ENCODE measurements at places on chromosomes 7 and 10. TPM values are rescaled to one million over a fixed set of nuclear protein-coding genes. Genes with fewer than 3 reads are reported as not detected.

GRCh38 chr7:134546955-134547354 is 2.0 kb upstream of the AKR1B15 start:
- H3K27ac ChIP-seq = no peak overlapping the region
- no peak overlapping the region for H3K4me3 ChIP-seq
- no peaks in the 10 kb centered on the region for H3K36me3 ChIP-seq
- H3K27me3 ChIP-seq = no peaks in the 10 kb centered on the region
- no peaks in the 10 kb centered on the region for H3K4me1 ChIP-seq

DNA sequence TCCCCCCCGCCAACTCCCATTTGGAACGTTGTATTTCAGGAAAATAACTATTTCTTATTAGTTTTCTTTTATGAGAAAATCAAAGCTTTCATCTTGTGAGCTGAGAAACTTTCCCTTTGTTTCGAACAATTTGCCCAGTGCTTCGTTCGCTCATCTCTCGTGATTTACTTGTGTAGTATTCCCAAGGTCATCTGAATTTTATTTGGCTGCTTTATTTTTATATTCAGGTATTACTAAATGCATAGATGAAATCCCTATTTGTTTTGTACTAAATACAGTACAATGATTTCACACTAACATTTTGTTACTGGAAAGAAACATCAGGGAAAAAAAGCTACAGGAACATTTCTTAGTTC is 12.0 kb upstream of the EBLN1 start:
- H3K4me1 ChIP-seq = no peaks in the 10 kb centered on the region
- H3K27me3 ChIP-seq = no peaks in the 10 kb centered on the region
- H3K36me3 ChIP-seq = no peaks in the 10 kb centered on the region
- peak overlapping the region; percentile 84 for H3K4me3 ChIP-seq

The SGCE gene
- total RNA-seq = 104 TPM

The GLRX3 gene
- total RNA-seq = 65.1 TPM

DNA sequence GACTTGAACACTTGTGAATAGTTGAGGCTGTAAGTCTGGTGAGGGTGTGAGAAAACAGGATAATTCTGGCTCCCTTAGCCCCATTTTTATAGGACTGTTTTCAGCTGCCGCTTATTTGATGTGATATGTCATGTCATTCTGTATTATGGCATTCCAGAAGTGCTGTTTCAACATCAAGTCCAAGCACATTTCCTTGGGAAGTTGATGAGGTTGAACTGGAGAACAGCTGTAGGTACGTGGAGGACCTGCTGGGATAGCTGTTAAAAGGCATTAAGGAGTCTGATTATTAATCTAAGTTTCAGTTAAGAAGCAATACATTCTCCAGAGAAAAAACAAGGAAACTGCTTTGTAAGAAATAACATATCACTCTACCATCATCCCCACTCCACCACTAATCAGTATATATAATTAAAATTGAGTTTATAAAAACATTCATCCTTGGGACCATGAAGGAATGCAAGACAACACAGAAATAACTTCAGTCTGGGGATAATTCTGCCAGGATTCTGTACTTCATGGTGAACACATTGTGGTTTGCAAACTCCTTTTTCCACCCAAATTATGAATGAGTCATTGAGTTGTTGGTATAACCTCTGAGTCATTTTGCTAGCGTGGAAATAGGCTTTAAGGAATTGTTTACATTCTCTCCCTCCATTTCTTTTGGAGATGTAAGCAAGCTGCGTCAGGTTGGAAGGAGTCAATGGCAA is 39.9 kb upstream of the TMEM229A start:
- no peak overlapping the region for H3K4me3 ChIP-seq
- DNase-seq = no peak
- H3K27ac ChIP-seq = no peak overlapping the region
- H3K4me1 ChIP-seq = no peaks in the 10 kb centered on the region
- no peaks in the 10 kb centered on the region for H3K27me3 ChIP-seq
- no peaks in the 10 kb centered on the region for H3K36me3 ChIP-seq

GRCh38 chr7:30980194-30980593 is 16.4 kb downstream of the GHRHR start:
- no peak overlapping the region for H3K27ac ChIP-seq
- no peak overlapping the region for H3K4me3 ChIP-seq
- H3K4me1 ChIP-seq = peaks cover 18% of the 10 kb centered on the region

DNA sequence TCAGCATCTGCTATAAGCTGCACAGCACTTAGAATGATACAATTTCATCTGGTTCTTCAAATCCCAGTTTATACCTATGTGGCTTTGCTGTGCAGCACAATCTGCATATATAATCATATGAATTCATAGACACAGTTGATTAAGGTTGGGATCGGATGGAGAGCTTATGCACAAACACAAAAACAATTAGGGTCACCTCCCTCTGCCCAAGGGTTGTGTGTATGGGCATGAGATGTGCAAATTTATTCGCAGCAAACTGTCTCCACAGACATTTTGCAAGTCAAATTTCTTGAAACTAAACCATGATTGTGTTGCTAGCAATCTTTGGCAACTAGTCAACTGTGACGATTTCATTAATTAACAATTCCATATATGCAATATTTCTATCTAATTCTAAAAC is 955.7 kb downstream of the SORCS3 start:
- no peak overlapping the region for H3K4me3 ChIP-seq
- H3K4me1 ChIP-seq = no peaks in the 10 kb centered on the region

The KLF14 gene
- total RNA-seq = not detected

- H3K27ac ChIP-seq = no peak overlapping the region
- no peaks in the 10 kb centered on the region for H3K36me3 ChIP-seq
- no peak overlapping the region for H3K4me3 ChIP-seq
- DNase-seq = no peak
Measured at GRCh38 chr10:119498889-119499676, 43.4 kb downstream of the RGS10 start.

The KCNMA1 gene
- 68.8 TPM for total RNA-seq

The MUC12 gene
- 1.4 TPM for total RNA-seq

DNA sequence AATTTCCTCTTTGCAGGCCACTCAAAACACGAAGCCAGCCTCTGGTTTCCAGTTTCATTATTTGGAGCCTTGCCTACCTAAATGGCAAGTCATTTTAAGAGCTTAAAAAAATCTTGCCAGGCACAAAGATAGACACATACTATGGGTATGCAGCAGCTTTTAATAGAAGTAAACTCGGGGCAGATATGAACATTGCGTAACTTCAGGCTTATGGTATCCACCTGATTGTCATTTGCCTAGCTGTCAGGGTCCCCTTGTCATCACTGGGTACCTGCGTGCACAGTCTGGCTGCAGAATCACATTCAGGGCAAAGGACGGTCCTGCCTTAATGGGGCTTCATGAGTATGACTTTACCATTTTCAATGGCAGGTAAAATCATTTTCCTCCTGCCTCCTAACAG is 466.1 kb upstream of the NRP1 start:
- no peaks in the 10 kb centered on the region for H3K36me3 ChIP-seq
- DNase-seq = no peak
- H3K27ac ChIP-seq = no peak overlapping the region
- H3K4me3 ChIP-seq = no peak overlapping the region
- H3K4me1 ChIP-seq = no peaks in the 10 kb centered on the region

GRCh38 chr7:37048674-37049073 is 324.4 kb upstream of the AOAH start:
- H3K4me1 ChIP-seq = no peaks in the 10 kb centered on the region
- H3K27me3 ChIP-seq = no peaks in the 10 kb centered on the region
- H3K27ac ChIP-seq = no peak overlapping the region
- DNase-seq = no peak

GRCh38 chr7:2358968-2359527 is 4.4 kb downstream of the EIF3B start:
- DNase-seq = peak; percentile 2
- no peak overlapping the region for H3K4me3 ChIP-seq
- peaks cover 49% of the 10 kb centered on the region for H3K36me3 ChIP-seq
- H3K27me3 ChIP-seq = no peaks in the 10 kb centered on the region

- H3K27ac ChIP-seq = no peak overlapping the region
- DNase-seq = no peak
- H3K36me3 ChIP-seq = no peaks in the 10 kb centered on the region
- H3K4me3 ChIP-seq = no peak overlapping the region
- no peaks in the 10 kb centered on the region for H3K4me1 ChIP-seq
Measured at GRCh38 chr10:58767652-58768051, 255.0 kb downstream of the BICC1 start.

The PILRA gene
- total RNA-seq = 4.3 TPM

GRCh38 chr10:33798754-33799153 is 464.3 kb upstream of the NRP1 start:
- no peak overlapping the region for H3K27ac ChIP-seq
- no peak for DNase-seq
- H3K4me3 ChIP-seq = no peak overlapping the region
- no peaks in the 10 kb centered on the region for H3K4me1 ChIP-seq
- H3K36me3 ChIP-seq = no peaks in the 10 kb centered on the region

The HOXA4 gene
- total RNA-seq = 1.4 TPM

The VIPR2 gene
- 11.3 TPM for total RNA-seq

The AKR1D1 gene
- total RNA-seq = not detected

DNA sequence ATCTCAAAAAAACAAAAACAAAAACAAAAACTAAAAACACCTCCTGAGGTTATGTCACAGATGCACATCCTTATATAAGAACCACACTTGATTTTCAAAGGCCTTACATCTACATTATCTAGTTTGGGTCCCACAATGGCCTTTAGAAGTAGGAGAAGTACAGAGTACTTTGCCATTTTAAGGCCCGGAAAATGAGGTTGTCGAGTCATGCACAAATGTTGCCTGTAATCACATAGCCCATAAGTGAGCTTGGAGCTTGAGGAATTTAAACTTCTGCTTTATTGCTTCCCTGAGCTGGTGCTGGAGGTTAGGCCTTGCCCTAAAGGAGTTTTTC is 9.7 kb upstream of the MKRN1 start:
- DNase-seq = no peak
- no peaks in the 10 kb centered on the region for H3K27me3 ChIP-seq
- H3K27ac ChIP-seq = no peak overlapping the region

DNA sequence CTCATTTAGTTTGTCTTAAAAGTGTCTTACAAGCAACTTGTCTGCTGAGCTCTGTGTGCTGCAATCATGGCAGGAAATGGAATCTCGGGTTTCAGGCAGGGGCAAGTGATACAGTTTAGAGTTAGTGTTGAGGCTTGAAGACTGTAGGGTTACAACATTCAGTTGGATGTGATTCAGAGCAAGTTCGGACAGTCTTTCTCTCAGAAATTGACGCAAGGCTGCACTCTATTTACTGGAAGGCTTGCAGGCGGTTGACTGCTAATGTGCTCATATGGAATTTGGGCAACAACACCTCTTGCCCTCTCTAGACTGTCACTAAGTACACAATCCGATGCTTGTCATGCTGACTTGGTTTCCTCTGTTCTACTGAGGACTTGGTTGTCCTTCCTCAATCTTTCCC is 161.7 kb upstream of the BMPER start:
- H3K4me1 ChIP-seq = no peaks in the 10 kb centered on the region
- H3K36me3 ChIP-seq = no peaks in the 10 kb centered on the region

DNA sequence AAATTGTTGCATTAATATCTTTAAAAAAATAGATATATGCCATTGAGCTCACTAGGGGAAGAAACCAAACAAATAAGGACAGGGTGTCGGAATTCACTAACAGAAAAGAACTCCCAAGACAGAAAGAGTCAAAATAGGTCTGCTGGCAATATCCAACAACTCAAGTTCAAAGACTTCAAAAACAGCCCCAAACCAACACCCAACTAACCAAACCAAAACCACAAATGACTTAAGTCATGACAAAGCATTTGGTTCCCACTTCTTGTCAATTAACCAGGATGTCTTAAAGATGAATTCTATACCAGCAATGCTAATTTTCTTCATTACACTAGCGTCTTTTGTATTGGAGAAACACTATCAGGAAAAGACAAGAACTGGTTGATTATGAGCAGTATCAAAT is 249.0 kb upstream of the PLXNA4 start:
- no peaks in the 10 kb centered on the region for H3K36me3 ChIP-seq
- no peaks in the 10 kb centered on the region for H3K27me3 ChIP-seq
- H3K27ac ChIP-seq = no peak overlapping the region
- no peak for DNase-seq
- no peak overlapping the region for H3K4me3 ChIP-seq
